ENCODE measurements at places on chromosomes 5 and 9.
A peak's percentile ranks its signal among the peaks of the same experiment; 100 is the strongest.

DNA sequence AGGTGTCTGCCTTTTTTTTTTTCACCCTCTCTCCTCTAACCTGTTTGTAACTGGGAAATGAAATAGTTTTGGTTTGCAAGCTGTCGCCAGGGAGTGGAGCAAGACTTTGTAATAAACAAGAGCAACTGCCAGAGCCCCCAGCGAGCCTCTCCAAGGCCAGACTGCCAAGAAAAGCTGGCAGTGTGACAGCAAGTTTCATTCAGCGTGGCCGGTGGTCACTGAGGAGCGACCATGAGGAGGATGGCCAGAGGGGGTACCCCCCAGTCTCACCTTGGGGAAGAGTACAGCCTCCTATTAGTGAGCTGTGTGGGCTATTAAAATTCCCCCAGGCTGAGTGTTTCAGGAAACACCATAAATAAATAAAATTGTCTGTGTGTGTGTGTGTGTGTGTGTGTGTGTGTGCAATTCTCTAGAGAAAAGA lies 49.9 kb downstream of the ZFAND5 start:
- no peak for DNase-seq

GRCh38 chr9:130443840-130444492 lies 795 bp upstream of the ASS1 start:
- DNase-seq, result no peak

DNA sequence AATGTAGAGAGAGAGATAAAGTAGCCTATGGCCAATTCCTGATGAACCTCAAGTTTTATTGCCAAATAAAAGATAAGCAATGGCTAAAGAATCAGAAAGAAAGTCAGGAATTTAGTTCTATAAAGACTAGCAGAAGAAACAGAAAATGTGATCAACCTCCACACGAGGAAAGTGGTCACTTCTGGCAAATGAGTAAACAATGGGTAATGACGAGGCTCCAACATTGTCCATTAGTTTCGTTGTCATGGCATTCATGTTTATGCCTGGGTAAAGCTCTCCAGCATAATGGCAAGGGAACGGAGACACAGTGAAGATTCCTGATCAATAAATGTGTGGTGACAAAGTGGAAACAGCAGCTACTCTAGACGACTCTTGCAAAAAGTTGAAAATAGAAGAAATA lies 341.8 kb upstream of the CTNND2 start:
- no peak for DNase-seq

- no peak for DNase-seq
Observed at GRCh38 chr5:180040287-180041214, 31.0 kb downstream of the RNF130 start.

DNA sequence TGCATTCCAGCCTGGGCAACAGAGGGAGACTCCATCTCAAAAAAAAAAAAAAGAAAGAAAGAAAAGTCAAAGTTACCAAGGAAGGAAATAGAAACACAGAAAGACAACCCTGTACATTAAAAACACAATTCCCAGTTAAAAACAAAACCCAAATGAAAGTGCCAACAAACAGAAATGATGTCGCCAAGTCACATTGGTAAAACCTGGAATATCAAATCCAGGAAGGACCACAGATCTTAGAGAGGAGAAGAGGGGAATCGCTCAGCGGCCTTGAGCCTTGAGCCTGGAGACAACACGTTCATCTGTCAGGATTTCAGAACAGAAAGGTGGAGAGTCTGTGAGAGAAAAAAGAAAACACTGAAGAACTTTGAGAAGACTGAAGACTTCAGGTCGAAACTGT lies 1.2 kb upstream of the ZDHHC11 start:
- DNase-seq, result no peak

DNA sequence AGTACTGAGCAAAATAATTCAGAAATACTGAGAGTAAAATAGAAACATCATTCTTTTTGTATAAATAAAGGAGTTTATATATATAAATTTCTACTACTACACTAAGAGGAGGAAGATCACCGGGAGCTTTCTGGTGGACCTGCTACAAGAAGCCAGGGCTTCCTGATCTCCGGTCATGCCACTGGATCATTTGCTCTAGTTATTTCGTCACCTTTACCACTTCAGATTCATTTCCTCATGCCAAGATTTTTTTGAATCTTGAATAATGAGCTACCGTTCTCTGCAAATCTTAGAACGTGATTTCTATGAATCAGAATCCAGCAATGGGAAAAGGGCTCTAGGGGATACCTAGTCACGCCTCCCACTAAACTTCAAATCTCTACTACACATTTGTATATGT lies 51.9 kb upstream of the TBC1D9B start:
- DNase-seq, result peak; percentile 11

DNA sequence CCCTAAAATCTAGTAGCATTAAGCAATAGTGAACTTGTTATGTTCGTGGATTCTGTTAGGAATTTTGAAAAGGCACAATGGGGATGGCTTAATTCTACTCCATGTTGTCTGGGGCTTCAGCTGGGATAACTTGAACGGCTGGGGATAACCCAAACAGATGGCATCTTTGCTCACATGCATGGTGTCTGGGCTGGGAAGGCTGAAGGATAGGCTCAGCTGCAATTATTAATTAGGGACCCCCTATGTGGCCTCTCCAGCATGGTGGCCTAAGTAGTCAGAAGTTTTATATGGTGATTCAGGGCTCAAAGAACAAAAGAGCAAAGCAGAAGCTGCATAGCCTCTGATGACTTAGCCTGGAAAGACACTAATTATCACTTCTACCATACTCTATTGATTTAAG lies 551.1 kb downstream of the PSAT1 start:
- DNase-seq, result no peak

GRCh38 chr5:178895615-178896571 lies at the start of gene ZFP2:
ZFP2 (plus strand) TSS chr5:178895913; CDS start chr5:178931314, 35,401 bp downstream.
- peak; percentile 13 for DNase-seq

GRCh38 chr9:13278368-13279246 lies 885 bp downstream of the MPDZ start:
- DNase-seq, result no peak

Data from CD4-positive, alpha-beta T cell treated with Interferon gamma for 1 hour (primary cell).